ENCODE measurements at places on chromosomes 6 and 20.

DNA sequence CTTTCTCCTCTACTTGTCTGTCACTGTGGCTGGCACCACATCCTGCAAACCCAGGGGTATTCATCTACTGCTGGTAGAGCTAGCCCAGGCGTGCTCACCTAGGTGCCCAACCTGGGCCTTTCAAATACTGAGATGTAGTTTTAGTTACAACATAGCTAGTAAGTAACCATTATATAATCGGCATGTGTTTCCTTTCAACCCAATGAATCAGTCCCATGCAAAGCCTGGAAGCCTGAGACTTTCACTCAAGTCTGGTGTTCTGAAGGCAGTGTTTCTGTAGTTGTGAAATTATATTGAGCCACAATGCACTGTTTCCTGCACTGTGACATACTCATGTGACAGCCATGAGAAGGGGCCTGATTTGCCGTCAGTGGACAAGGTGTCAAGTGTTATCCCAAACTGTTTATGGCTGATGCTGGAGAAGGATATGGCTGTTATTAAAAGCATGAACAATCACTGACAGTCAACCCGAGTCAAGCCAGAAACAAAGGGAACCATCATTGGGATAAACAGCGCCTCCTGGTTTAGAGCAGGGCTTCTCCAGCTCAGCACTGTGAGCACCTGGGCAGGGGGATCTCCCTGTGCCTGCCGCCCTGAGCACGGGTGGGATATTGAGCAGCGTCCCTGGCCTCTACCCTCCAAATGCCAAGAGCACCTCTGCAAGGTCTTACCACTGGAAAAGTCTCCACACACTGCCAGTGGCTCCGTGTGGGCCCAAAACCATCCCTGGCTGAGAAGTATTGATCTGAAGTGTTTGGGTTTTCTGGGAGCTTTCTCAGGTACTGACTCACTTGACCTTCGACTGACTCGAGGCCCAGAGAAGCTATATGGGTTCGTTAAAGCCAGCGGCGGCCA is 1.6 kb downstream of the PSMA7 start:
- DNase-seq, result no peak

DNA sequence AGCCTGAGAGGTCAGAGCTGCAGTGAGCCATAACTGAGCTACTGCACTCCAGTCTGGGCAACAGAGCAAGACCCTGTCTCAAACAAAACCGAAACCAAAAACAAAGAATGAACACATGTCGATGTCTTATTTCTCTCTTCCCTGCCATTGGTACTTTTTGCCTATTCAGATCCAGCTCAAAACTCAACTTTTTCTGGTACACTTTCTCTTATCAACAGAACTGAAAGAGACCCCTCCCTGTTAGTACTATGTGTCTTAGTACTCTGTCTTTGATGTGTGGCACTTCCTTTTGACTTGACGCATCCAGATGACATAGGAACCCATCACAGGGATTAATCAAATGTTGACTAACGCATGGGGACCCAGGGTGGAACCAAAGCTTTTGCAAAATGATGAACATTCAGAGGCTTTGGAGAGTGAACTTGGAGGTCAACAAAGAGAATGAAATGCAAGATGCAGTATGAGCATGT is 44.8 kb downstream of the AKAP12 start:
- DNase-seq, result no peak

DNA sequence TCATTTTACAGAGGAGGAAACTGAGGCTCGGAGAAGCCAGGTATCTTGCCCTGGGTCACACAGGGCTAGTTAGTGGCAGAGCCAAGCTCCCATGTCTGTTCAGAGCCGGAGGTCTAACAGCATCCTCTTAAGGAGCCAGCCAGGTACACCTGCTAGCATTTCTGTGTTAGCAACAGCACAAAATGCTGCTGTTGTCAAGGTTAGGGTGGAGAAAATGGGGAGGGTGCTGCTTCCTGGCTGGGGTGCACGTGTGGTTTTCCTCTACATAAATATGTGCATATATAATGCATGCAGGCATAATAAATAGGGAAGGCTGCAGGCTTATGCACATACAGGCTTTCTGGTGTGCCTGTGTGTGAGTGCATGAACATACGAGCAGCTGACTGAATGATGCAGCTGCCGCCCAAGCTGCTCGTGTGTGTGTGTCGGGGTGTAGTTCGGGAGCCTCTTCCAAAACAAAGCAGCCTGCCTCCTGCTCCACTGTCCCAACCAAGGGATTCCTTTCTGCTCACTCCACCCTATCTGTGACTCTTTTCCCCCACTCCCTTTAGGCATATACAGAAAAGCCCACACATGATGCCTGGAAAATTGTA is 86.6 kb downstream of the CD40 start:
- no peak for DNase-seq

GRCh38 chr6:97312241-97312640 is 29.2 kb upstream of the MMS22L start:
- DNase-seq, result no peak

- peak; percentile 62 for DNase-seq
Measured at GRCh38 chr20:31833130-31833930, 12.1 kb downstream of the FOXS1 start.

- no peak for DNase-seq
Measured at GRCh38 chr20:23193801-23194384, 107.8 kb upstream of the CD93 start.

GRCh38 chr6:66838764-66839163 is 1131.7 kb upstream of the EYS start:
- DNase-seq, result no peak

DNA sequence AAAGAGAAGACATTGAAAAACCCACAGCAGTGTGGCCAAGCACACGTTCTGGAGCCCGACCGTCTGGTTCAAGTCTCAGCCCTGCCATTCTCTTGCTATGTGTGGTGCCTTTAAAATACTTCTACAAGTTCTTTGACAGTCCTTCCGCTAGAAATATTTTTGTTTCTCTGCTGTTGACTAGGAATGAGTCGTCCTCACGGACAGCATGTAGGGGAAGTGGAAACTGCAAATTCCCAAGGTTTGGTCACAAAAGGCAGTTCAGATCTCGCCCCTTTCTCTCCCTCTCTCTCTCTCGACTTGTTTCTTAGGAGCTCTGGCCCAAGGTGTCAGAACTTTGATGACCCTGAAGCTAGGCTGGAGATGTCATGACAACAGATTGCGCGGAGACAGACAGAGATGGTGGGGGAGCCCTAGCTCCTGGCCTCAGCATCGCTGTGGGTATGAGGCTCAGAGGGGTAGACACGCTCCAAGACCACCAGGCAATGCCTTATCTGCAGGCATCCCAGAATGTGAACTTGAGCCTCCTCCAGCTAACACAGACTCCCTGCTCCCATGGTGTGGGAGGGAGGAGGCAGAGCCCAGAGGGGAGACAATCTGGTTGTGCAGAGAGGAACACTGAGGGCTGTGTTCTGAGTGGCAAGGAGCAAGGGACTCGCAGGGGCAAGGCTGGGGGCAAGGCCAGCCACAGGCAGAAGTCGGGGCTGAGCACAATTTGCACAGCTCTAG is 368.9 kb upstream of the SULF2 start:
- DNase-seq, result no peak

- no peak for DNase-seq
Measured at GRCh38 chr6:34982424-34982852, 93.4 kb downstream of the ANKS1A start.

- no peak for DNase-seq
Measured at GRCh38 chr6:13248994-13249393, 79.3 kb downstream of the TBC1D7 start.

GRCh38 chr6:49929340-49929739 is 34.6 kb downstream of the DEFB114 start:
- no peak for DNase-seq

GRCh38 chr6:16660157-16660497 is 101.1 kb downstream of the ATXN1 start:
- no peak for DNase-seq

DNA sequence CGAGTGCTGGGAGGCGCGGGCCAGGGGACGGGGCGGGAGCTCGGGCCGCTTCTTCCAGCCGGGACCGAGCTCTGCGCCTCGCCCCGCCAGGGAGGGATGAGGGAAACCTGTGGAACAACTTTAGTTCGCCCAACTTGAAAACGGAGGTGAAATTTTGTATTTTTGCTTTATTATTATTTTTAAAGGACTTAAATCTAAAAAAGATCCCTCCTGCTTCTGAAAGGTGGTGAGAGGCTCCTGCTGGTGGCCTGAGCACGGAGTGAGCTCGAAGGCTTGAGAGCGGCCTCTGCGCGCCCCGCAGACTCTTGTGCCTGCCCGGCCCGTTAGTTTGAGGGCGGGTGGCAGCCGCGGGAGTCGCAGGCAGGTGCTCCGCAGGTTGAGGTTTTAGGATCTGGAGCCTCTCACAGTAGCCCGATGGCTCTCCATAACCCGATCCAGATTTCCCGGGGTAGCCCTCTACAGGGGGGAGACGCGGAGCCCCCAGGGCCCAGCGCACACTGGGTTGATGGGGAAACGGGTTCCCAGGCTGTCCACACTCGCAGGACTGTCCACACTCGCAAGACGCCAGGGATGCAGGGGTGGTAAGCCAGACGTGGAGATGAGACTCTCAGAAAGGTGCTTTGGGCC is 46.2 kb upstream of the SUPT3H start:
- DNase-seq, result peak; percentile 16

DNA sequence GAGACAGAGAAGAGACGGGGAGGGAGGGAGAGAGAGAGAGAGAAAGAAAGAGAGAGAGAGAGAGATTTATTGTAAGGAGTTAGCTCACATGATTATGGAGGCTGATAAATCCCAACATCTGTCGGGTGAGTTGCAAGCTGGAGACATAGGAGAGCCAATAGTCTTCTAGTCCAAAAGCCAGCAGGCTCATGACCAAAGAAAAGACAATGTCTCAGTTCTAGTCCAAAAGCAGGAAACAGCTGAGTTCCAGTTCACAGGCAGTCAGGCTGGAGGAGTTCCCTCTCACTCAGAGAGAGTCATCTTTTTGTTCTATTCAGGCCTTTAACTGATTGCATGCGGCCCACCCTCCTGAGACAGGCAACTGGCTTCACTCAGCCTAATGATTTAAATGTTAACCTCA is 416.6 kb downstream of the PREX1 start:
- no peak for DNase-seq

- DNase-seq, result no peak
Measured at GRCh38 chr6:109626311-109626710, 64.7 kb downstream of the AK9 start.
